Stimulated activated CD4-positive, alpha-beta T cell treated with anti-CD3 and anti-CD28 coated beads, TNF-alpha, amount 100 ng/mL, for 1 hour (primary cell): ENCODE measurements at places on chromosomes 4 and X.

GRCh38 chrX:49282647-49283011, 13.0 kb downstream of the PPP1R3F start:
- DNase-seq = no peak

DNA sequence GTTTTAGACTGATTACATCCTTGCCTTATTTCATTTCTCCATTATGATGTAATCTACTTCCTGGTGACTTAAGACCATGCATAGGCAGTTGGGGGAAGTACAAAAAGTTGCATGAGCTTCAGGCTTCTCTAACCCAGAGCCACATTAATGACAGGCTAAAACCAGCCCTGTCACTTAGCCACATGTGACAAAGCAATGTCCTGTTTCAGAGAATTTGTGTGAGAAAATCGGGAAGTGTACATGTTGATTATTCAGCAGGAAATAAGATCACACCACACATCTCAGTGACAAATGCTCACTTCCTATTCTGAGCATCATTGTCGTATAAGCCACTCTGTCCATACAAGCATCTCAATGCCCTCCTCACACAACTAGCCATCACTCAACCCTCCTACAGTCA, 98.5 kb upstream of the MAGEB16 start:
- DNase-seq = no peak

- DNase-seq = no peak
These were observed 90.9 kb upstream of the SRD5A3 start for GRCh38 chr4:55255179-55255578.

GRCh38 chr4:11593576-11594116, 165.0 kb upstream of the HS3ST1 start:
- no peak for DNase-seq

- DNase-seq = no peak
These were observed 487.6 kb downstream of the GRXCR1 start for GRCh38 chr4:43380093-43380492.

GRCh38 chr4:10458177-10458576, 951 bp upstream of the ZNF518B start:
- DNase-seq = no peak

- DNase-seq = no peak
These were observed 32.7 kb downstream of the MFAP3L start for GRCh38 chr4:169993531-169993930.

- no peak for DNase-seq
These were observed 358.6 kb downstream of the GPM6A start for GRCh38 chr4:175453456-175453855.

- no peak for DNase-seq
These were observed 428.2 kb downstream of the ADGRL3 start for GRCh38 chr4:61628282-61628681.

- no peak for DNase-seq
These were observed 43.7 kb downstream of the FHDC1 start for GRCh38 chr4:152979731-152980330.

GRCh38 chr4:158621729-158622128, 50.0 kb downstream of the C4orf46 start:
- no peak for DNase-seq

DNA sequence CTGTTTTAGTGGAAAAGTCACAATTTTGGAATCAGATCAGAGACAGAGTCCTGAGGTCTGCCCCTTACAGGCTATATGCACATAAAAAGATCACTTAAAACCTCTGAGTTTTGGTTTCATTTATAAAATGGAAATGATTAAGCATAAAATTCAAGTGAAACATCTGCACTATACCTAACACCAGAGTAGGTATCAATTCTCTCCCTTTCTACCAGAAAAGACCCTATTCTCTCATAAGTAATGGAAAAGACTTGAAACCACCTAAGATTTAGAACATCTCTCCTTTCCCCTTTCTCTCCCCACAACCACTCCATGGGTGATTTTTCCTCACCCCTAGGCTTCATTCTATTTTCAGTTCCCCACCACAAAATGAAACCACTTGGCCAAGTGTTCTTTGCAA, 907 bp downstream of the LHFPL1 start:
- DNase-seq = no peak

GRCh38 chrX:132409780-132410556, 78.9 kb downstream of the MBNL3 start:
- no peak for DNase-seq

DNA sequence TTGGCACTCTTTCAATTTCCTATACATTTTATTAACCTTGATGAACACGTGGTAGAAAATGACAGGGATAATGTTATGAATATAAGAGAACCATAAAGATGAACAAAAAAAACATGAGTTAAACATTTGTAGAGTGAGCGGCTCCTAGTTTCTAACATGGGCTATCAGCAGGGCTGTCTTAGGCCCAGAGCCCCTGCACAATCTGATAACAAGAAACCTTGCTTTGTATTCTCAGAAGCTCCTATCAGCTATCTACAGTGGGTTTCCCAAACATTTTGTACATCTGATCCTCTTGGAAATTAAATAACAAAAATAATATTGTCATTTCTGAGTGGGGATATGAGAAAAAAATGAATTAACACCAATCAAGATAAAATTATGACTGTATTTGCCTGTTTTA, 10.6 kb upstream of the RBPJ start:
- no peak for DNase-seq

GRCh38 chr4:165208221-165208652, 876 bp downstream of the KLHL2 start:
- no peak for DNase-seq

- DNase-seq = no peak
These were observed 123.6 kb downstream of the STAG2 start for GRCh38 chrX:124085063-124085462.

GRCh38 chr4:47662975-47663374, 174.9 kb downstream of the CORIN start:
- no peak for DNase-seq

DNA sequence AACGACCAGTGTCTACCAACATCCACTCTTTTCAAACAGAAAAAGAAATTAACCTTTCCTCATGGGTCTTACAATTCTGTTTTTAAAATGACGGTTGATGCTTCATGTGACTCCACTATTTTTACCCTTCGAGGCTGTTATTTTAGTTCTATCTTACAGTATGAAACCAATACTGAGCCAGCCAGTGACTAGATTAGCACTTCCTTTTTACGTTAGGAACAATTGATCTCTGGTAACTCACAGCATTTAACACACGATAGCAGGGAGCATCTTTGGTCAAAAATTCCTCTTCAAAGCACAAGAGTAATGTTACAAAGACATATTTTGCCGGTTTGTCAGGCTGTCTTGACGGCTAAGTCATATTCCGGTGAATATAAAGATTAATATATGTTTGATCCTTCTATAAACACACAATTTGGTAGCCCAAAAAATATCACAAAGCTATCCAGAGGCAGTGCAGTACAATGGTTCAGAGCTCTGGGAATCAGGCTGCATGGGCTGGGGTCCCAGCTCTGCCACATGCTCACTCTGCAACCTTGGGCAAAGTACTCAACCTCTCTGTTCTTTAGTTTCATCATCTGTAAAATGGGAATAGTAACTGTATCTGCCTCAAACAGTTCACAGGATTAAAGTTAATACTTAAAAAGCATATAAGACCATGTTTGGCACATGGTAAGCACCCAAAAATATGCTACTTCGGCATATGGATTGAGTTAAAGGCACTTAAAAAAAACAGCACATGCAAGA, 62.9 kb upstream of the TXK start:
- no peak for DNase-seq

DNA sequence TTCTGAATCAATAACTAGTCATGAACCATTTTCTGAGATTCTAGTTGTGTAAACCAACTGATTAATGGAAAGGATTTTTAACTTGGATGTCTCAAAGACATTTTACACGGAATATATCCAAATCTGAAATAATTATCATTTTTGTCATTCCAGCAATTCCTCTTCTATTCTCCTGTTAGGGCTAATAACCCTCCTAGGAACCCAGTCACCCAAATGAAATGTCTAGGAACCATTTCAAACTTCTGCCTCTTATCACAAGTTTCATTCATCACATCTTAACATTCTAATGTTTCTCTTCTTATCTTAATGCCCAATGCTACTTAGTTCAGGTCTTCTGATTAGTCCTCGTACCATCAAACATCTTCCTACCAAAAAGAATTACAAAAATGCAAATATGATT, 639.8 kb downstream of the DMD start:
- no peak for DNase-seq

DNA sequence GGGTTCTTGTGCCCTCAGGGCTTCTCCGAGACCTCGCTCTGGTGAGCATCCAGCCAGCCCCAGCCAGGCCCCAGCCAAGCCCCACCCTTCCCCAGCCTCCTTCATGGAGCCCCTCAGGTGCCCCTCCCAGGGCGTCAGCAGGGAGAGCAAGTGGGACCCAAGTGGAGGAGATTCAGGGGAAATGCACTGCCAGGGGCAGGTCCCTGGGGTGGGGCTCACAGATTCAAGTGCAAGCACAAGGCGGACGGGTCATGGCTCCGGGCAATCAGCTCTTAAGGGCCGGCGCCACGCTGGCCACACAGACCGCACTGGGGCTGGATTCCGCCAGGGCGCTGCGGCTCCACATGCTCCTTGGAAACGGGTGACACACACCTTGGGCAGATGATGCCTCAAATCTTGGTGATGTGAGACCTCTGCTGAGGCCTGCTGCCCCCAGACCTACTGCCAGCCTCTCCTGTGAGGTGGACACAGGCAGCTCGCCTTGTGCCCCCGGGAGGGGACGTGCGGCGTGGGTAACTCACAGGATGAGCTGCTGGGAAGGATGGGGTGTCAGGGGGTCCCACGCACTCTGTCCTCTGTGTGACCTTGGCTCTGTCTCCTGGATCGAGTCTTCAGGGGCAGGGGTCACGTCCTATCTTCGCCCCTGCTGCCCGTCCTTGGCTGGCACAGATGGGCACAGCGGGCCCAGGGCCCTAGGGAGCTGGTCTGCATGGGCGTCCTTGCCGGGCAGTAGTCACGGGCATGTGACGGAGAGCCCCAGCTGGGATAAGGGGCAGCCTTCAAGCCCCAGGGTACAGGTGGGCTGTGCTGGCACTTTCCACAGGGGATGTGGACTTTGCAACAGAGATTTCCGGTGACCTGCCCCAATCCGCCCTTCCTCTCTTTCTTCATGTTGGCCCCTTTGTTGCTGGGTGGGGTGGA, 17.1 kb downstream of the NAT8L start:
- no peak for DNase-seq

DNA sequence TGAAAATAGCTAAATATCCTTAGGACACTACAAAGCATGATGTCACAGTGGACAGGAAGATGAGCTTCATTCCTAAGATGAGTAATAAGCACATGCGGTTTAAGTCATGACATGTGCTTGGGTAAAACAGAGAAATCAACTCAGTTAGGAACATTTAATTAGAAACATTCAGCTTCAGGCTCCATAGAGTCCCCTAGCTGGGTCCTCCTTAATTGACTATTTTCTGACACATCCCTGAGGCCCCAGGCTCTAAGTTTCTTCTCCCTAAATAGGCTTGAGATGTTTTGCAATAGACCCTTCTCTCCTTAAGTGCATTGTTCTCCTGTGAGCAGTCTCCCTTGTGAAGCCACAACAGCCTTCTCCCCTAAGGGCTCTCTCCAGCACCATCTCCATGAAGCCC, 70.4 kb upstream of the ANXA3 start:
- DNase-seq = no peak

- no peak for DNase-seq
These were observed 30.3 kb upstream of the RGN start for GRCh38 chrX:47047989-47048388.

DNA sequence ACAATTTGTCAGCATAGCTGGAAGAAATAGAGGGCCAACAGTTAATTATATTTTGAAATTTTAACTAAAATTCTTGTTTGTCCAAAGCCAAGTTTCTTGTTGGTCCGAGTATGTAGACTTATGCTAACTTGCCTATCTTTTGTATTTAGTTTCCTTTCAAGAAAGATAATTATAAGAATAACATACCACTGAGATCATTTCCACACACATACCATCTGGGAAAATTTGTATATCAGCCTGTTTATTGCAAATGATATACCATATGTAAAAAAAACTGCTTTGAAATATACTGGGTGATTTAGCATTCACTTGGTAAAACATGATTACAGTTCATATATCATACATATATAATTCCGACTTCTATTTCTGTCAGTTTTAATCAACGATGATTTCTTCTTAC, 84.7 kb upstream of the ANKRD50 start:
- no peak for DNase-seq

- DNase-seq = no peak
These were observed 9.4 kb downstream of the INTU start for GRCh38 chr4:127642169-127642568.

GRCh38 chr4:189131118-189131517, 809.6 kb upstream of the FRG1 start:
- DNase-seq = no peak

- DNase-seq = no peak
These were observed 100.0 kb downstream of the PSAPL1 start for GRCh38 chr4:7334521-7335275.

GRCh38 chr4:2085496-2085901, 26.4 kb downstream of the NAT8L start:
- no peak for DNase-seq

DNA sequence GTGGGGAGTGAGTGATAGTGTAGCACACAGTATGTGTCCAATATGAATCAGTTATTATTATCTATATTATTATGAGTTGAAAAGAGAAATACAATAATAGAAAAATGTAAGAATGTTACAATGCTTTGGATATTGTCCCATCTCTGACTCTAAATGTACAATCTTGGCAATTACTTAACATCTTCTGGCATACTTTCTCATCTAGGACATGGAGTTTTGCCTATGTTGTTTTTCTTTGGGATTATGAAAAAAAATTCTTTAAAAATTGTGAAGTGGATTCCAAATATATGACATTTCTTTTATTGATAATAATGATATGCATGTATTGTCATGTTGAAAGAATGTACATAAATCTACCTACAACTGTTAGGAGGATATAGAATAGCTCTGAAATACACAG, 84.1 kb downstream of the TBCK start:
- no peak for DNase-seq

- no peak for DNase-seq
These were observed 5.7 kb downstream of the ELK1 start for GRCh38 chrX:47644557-47645091.

DNA sequence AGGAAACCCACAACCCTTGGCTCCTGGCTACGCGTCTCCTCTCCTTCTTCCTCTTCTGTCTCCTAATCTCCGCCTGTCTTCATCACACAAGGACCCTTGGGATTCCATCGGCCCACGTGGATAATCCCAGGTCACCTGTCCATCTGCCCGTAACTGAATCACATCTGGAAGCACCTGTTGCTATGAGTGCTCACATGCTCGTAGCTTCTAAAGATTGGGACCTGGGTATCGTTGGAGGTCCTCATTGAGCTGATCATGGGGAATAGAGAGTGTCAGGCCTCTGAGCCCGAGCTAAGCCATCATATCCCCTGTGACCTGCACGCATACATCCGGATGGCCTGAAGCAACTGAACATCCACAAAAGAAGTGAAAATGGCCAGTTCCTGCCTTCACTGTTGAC, 175.4 kb downstream of the SHOX start:
- no peak for DNase-seq

- DNase-seq = no peak
These were observed 63.3 kb upstream of the RELL1 start for GRCh38 chr4:37749398-37749988.

GRCh38 chr4:8653326-8654000, 60.9 kb downstream of the CPZ start:
- no peak for DNase-seq
